Vagina (tissue), 2 donors: ENCODE measurements at places on chromosomes 6 and 20.

GRCh38 chr6:111503194-111503593 is 20.2 kb upstream of the REV3L start:
- DNase-seq: no peak

GRCh38 chr20:17910828-17911294 is 57.7 kb downstream of the SNX5 start:
- no peak for DNase-seq

DNA sequence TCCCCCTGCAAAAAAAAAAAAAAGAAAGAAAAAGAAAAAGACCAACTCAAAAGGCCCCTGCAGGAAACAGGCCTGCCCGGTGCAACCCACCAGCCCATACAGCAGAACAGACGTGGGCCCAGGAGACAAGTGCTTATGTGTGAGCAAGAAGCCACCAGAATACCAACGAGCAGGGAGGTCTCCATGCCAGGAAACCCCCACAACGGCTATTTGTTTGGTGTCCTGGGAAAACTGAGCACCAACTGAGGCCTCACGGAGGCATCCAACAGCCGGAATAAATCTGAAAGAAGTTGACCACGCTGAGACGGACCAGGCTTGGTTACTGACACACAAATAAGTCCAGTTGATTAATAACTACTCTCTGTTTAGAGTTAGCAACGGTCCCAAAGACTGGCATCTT is 29.7 kb downstream of the PTPRT start:
- DNase-seq: no peak

DNA sequence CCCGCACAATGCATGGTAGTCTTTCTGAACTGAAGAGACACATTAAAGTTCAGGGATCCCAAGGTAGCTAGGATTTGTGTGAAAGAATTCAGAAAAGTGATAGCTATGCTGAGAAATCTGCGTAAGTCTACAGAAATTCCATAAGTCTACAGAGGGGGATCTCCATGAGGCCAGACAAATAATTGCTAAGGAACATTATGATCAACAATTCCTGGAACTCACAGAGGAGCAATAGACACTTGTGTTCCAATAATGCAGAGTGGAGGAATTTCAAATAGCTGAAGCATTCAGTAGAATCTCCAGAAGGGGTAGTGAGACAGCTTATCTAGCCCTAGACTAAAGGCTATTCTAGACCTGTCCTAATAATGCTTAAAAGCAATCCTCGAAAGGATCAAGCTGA is 315.7 kb upstream of the ECI2 start:
- DNase-seq: no peak

- no peak for DNase-seq
Measured at GRCh38 chr6:106360989-106361430, 493 bp downstream of the CRYBG1 start.

- DNase-seq: no peak
Measured at GRCh38 chr6:107152638-107153430, 37.5 kb upstream of the BEND3 start.

DNA sequence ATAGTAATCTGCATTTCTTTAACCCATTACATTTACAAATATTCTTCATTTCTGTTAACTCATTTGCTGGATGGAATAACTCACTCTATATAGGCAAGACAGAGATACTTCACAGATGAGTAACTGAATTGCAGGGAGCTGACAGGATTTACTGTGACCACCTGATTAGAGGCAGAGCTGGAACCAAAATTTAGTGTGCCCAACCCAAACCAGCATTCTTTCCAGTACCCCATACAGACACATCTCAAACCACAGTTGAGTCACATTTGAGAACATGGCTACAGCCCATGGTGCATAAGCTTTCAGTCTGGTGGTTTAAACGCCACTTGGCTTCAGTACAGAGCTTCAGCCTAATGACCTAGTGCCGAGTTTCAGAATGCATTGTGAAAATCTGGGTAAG is 138.4 kb upstream of the TENT5A start:
- DNase-seq: no peak

- no peak for DNase-seq
Measured at GRCh38 chr6:90868256-90868655, 281.4 kb upstream of the MAP3K7 start.

DNA sequence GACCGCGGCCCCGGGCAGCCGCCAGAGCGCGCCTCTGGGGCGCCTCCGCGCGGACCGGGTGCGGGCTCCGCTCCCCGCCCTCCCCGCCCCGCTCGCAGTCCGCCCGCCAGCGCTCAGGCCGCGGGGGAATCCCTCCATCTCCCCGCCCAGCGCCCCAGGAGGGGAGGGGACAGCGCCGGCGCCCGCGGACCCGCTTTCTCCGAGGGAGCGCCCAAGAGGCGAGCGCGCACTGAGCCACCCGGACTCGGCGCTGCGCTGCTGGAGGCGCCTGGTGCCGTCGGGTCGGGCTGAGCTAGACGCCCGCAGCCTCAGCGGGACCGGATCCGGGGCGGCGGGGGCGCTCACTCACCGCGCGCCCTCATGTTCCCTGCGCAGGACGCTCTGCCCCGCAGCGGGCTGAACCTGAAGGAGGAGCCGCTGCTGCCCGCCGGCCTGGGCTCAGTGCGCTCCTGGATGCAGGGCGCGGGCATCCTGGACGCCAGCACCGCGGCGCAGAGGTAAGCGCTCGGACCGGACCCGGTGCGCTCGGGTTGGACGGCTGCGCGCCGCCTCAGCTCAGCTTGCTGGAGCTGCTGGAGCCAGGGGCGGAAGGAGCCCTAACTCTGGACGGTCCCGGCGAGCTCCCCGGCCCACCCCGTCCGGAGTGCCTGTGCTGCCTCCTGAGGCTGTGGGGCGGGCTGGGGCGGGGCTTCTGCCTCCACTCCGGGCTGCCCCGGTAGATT is 867 bp downstream of the EBF4 start:
- DNase-seq: no peak

- no peak for DNase-seq
Measured at GRCh38 chr20:3430376-3431069, 23.1 kb upstream of the DNAAF9 start.

- no peak for DNase-seq
Measured at GRCh38 chr6:139230391-139230840, 61.4 kb downstream of the TXLNB start.

GRCh38 chr6:27591699-27592480 is 119.0 kb upstream of the ZNF184 start:
- DNase-seq: no peak

- no peak for DNase-seq
Measured at GRCh38 chr6:85062884-85063283, 298.5 kb upstream of the TBX18 start.

- DNase-seq: no peak
Measured at GRCh38 chr6:84926189-84927155, 162.1 kb upstream of the TBX18 start.

DNA sequence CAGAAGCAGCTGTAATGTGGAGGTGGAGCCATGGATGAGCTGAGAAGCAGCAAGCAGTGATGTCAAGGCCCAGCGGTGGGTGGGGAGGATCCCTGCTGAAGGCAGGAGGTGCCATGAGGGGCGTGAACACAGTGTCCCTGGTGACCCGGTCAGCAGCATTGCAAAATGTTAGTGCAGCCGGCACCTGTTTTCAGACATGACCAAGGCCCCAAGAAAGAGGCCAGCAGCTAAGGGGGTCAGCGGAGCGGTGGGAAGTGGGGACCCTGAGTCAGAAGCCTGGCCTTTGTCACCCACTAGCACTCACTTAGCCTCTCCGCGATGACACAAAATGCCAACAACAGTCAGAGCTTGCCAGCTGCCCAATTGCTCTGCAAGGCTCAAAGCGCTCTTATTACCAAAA is 51.9 kb downstream of the TMEM242 start:
- no peak for DNase-seq

GRCh38 chr20:58745391-58745790 is 52.8 kb downstream of the NPEPL1 start:
- DNase-seq: no peak

DNA sequence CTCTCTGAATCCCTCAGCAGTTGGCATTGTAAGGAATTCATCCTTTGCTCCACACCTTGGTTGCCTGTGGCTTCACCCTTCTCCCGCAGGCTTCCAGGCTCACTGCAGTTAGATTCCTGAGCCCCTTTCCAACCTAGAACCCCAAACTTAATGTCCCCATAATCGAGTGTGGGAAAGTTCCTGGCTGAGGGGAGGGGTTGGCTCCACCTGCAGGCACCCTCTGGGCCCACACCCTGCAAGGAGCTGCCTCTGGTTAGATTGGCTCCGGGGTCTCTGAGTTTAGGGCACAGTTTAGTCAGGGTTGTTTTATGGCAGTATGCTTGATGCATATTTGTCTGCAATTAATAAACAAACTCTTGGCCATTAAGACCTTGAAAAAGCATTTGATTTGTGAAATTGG is 63.4 kb downstream of the MTHFD1L start:
- no peak for DNase-seq

GRCh38 chr6:144211160-144211559 is 60.8 kb downstream of the STX11 start:
- DNase-seq: no peak

DNA sequence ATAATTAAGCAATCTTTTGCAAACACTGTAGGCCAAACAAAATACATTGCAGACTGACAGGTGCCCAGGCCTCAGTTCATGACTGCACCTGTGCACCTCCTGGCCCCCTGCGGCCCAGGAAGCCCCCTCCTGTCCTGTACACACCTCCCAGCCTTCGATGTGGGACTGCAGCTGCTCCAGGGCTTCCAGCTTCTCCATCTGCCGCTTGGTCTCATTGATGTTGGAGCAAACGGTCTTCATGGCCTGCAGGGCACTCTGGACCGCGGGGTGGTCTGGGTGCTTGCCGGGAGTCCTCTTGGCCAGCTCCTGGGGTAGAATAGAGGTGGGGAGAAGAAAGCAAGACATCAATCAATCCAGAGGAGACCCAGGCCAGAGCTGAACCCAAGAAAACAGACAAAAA is 119.7 kb downstream of the PREX1 start:
- no peak for DNase-seq

- no peak for DNase-seq
Measured at GRCh38 chr6:152552616-152553209, 84.4 kb downstream of the SYNE1 start.

DNA sequence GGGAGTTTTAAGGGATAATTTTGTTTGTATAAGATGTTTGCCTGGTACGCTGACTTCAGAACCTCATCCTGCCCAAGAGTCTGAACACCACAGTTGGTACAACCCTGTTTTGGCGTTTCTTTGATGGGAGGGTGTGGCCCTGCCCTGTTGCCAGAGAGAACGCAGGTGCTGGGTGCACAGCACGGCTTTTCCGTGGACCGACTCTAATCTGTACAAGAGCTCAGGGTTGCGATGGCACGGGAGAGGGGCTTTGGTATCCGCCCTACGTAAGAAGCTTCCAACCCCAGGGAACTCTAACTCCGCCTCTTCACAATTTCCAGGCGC is 1.3 kb downstream of the CYP24A1 start:
- DNase-seq: no peak

GRCh38 chr6:105790635-105791034 is 295.5 kb upstream of the PRDM1 start:
- no peak for DNase-seq

DNA sequence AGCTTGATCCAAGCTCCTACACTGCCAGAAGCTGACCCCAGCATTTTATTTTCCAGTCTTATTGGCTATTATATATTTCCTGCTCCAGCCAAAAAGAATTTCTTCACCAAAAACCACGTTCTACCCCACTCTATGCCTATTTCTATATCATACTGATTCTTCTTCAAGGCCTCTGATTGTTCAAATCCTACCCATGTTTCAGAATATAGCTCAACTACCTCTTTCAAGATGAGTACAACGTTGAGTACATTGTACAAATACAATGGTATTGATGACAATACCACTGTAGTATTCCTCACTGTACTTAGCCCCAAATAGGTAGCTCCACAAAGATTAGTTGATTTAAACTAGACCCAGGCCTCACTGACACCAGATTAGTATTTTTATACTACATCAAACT is 31.0 kb downstream of the ASCC3 start:
- no peak for DNase-seq

GRCh38 chr6:154070657-154071056 is 31.6 kb downstream of the OPRM1 start:
- no peak for DNase-seq

DNA sequence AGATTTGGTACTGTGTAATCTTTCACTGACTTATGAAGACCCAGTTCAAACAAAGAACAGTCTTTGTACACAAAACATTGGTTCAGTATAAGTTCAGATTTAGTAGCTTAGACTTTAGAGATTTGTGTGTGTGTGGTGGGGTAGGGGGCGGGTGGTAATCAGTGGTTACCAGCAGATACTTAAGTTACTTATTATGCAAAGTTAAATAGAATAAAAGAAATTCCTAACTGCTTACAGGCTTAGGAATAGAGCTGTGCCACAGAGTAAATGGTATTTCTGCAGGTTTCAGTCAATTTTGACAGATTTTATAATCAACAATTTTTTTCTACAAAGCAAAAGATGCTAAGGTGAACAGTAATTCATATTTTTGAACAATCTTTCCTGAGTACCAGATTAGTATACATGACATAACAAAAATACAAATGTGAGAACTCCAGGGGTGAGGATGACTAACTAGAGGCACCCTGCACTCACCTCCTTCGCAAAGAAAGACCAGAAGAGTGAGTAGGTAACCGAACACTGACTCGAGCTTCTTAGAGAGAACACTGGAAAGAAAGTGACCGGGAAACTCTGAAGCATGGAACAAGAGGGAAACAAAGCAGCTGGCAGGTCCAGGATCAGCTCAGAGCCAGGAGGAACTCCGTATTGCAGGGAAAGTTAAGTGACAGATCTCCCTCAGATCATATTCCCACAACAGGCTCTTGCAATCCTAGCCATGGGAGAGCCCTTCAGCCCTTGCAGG is 560.6 kb downstream of the COL12A1 start:
- no peak for DNase-seq

- no peak for DNase-seq
Measured at GRCh38 chr20:9119776-9120175, 50.9 kb downstream of the PLCB4 start.

DNA sequence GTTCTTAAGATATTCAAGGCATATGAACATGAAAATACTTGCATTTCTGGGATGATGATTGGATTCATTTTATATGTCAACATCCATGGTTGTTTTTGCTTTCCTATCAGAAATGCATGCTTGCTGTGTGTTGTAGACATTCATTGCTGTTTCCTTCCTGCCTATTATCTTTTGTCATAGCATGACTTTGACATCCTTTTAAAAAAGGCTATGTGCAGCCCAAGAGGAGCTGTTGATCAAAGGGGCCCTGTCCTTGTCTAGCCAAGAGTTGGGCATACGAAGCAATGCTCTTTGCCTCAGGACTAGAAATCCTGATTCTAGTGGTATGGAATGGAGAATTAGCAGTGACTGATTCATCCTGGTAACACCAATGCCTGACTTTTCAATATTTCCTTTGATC is 143.1 kb downstream of the RNF144B start:
- no peak for DNase-seq

DNA sequence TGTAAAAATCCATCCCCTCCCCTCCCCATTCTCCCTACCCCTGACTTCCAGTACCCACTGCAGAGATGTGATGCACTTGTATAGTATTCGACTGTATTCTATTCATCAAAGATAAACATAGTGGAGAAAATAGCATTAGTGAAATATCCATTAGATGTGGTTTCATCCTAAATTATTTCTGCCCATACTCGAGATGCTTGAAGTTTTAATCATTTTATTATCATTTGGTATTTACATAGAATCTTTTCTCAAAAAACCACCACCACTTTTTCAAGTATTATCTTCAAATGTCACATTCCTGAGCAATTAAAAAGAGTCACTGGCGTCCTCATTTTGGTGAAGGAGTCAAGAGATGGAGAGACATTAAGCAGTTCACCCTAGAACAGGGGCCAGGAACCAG is 181.9 kb downstream of the HAO1 start:
- DNase-seq: no peak

- no peak for DNase-seq
Measured at GRCh38 chr6:111975466-111975865, 78.4 kb upstream of the CCN6 start.

GRCh38 chr20:19449051-19449450 is 236.6 kb downstream of the SLC24A3 start:
- no peak for DNase-seq

- DNase-seq: no peak
Measured at GRCh38 chr6:146345598-146345997, 198.0 kb upstream of the RAB32 start.
